ENCODE measurements at places on chromosomes 12 and 14.

- no peak for DNase-seq
Observed at GRCh38 chr14:94303111-94303510, 10.0 kb upstream of the SERPINA10 start.

GRCh38 chr14:71006200-71006563 lies 98.9 kb downstream of the PCNX1 start:
- no peak for DNase-seq

DNA sequence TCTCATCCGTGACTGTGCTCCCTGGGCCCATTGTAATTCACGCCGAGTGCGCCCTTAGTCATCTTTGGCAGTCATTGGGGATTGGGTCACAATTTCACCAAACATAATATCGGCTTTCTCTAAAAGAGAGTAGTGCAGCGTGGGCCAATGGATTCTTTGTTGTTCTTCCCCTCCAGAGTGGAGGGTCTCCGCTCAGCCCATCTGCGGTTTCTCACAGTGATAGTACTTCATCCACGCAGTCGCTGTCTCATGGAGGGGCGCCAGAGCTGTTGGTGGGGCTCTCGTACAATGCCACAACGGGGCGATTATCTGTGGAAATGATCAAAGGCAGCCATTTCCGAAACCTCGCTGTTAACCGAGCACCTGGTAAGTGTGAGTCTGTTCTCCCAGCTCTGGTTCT lies 321.8 kb downstream of the SNAPC1 start:
- DNase-seq, result no peak

GRCh38 chr12:132140501-132140900 lies 3.6 kb downstream of the DDX51 start:
- no peak for DNase-seq

DNA sequence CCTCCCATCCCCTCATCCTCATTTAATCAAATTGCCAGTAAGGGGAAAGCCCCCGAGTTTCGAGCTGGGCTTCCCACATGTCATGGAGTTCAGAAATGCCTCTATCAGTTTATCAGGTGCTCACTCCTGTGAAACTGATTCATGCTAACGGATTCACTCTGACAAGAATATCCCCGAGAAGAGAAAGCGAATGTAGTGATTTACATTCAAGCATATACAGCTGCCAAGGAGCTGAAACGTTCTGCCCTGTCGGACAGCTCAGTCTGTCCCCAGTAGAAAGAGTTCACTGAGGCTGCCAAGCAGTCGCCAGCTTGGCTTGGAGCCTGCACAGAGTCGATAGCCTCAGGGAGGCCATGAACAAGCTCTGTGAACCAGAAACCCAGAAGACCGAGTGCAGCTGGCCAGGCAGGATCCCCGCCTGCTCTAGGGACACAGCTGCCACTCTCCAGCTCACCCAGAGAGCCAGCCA lies 88.4 kb downstream of the TMCC3 start:
- no peak for DNase-seq

DNA sequence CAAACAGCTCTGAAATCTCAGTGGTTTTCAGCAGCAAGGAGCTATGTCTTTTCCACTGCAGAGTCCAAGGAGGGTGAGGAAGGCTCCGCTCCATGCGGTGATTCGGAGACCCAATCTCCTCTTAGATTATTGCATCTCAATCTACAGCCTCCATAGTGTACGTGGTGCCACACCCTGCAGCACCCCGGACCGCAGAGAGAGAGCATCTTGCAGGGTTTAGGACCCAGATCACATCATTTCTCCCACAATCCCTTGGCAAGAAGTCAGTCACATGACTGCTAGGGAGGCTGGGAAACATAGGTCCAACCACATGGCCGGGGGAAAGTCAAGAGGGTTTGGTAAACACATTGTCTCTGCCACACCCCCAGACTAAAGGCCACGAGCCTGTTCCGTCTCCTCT lies 209.4 kb upstream of the TMEM132C start:
- no peak for DNase-seq

DNA sequence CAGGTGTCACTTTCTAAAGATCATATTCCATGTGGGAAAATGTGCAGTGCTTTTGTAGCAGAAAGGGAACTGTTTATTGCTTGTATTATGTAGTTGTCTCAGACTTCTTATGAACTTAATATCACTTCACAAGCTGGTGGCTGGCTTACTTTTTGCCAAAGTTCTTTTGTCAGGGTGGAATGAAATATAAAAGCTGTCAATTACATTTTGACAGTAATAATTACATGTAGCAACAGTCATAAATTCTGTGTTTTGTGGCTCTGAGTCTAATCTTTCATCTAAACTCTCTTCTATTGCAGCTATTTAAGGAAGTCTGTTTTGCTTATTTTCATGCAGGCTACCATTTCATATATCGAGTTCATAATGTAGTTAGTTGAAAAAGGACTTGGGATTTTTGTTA lies 106.6 kb downstream of the OTOGL start:
- DNase-seq, result no peak

DNA sequence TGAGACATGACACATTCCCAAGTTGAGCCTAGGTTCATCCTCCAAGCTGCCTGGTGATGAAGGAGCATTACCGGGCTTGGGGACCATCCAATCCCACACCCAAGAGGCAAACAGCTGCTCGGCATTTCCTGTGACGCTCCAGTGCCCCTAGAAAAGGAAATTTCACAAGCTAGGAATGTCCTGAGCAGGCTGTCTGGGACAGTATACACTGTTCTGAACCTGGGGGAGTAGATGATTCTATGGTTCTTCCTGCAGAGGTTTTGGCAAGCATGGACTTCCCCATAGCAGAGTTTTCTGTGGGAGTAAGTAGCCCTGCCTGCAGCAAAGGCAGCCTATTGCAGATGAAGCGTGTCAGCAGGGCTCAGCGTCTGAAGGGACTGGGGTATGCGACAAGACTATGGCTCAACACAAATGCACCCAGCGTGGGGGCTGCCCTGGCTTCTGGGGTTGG lies 47.4 kb upstream of the SRSF5 start:
- no peak for DNase-seq

GRCh38 chr14:50362764-50363713 lies 33.6 kb downstream of the CDKL1 start:
- no peak for DNase-seq

DNA sequence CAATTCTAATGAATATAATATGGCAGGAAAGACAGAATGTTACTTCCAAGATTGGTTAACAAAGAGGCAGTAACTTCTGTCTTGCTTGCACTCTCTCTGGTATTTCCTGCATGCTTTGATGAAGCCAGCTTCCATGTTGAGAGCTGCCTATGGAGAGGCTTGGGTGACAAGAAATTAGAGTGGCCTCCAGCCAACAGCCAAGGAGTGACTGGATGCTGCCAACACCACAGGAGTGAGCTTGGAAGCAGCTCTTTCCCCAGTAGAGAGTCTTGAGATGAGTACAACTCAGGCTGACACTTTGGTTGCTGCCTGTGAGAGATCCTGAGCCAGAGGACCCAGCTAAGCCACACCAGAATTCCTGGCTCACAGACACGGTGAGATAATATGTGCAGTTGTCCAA lies 183.1 kb downstream of the RMST start:
- DNase-seq, result no peak

GRCh38 chr12:108906971-108907370 lies 27.1 kb downstream of the DAO start:
- DNase-seq, result no peak

GRCh38 chr12:86838711-86839110 lies 582.5 kb upstream of the MGAT4C start:
- no peak for DNase-seq

DNA sequence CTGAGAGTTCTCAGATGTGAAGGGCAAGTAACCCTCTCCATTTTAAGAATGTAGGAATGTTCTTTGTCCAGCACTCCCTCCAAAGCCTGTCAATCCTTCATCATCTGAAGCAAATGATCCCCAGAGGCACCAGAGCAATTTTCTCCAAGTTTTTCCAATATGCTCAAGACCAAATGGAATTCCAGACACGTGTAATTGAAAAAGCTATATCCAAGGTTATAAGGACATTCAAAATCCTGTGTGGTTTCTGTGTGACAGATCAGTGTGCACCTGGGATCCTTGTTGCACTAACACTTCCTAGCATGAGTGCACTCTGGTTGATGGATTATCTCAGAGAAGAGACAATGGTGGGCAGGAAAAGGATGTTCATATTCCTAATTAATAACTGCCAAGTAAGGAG lies 65.6 kb upstream of the OVCH1 start:
- DNase-seq, result no peak

DNA sequence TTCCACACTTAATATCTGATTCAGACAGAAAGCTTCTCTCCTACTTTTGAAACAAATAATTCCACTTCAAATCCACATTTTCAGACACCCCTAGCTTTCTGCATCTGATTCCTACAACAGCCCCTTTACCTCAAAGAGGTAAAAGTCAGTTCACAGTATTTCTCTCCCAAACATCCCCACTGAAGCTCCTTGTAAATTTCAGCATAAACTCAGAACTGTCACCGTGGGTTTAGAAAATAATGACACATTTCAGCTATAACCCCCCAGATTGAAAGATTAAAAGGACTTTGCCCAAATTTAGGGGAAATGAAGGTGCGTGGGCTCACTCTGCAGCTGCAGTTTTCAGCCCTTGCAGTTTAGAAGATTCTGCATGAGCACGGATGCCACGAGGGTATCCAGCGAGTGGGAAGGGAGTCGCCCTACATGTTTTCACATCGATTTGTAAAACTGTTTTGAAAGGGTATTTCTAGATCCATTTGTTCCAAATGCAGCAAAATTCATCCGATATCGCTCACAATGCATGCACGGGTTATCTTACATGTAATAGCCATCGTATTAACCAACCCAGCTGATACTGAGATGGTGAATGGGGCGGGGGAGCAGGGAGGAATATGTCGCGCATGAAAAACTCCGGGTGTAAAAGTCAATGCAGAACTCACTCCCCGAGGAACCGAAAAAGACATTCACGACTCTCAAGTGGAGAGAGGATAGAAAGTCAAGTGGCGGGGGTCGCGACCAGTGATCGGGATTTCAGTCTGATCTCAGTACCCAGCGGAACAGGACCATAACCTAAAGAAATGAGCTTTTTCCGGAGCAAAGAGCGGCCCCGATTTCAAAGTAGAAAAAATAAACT lies 5.0 kb upstream of the CCND2 start:
- DNase-seq, result no peak

DNA sequence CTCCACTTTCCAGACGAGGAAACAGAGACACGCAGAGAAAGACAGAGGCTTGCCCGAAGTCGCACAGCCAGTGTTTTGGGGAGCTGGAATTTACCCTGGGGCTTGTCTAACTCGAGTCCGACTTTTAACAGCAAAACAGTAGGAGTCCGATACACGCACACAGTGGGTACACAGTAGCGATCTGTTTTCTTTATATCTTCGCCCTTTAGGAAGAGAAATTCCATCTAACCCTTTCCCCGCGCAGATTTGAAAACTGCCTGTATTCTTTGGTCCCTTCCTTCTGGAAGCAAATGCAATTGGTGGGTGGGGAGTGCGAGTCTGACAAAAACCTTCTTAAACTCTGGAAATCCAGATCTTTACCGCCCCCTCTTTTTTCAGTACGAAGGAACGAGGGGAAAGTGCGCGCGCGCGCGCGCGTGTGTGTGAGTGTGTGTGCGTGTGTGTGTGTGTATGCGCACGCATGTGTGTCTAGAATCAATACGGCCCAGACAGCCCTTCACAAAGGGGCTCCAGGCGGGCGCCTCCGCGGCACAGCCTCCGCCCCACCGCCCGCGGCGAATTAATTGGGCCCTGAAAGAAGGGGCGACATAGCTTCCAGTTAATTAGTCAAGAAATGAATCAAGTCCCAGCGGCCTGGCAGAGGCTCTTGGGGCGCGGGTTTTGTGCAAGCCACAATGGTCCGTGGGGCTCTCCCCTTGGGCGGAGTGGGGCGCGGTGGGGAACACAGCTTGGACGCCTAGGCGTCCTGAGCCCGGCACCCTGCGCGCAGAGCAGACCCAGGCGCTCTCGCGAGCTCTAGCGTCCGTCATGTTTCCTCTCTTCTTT lies 14.0 kb upstream of the TBX3 start:
- DNase-seq, result no peak

- DNase-seq, result no peak
Observed at GRCh38 chr14:75579338-75579864, 981 bp downstream of the FLVCR2 start.

GRCh38 chr14:24806061-24806678 lies 172.2 kb upstream of the GZMB start:
- DNase-seq, result peak; percentile 7

GRCh38 chr14:69766984-69767368 lies at the start of gene SRSF5:
TSS of gene SRSF5 (plus strand) at chr14:69767142. CDS start at chr14:69768157, 1,015 bp downstream.
- DNase-seq, result peak; percentile 88

- DNase-seq, result no peak
Observed at GRCh38 chr14:45140661-45141187, 5.0 kb downstream of the FANCM start.

DNA sequence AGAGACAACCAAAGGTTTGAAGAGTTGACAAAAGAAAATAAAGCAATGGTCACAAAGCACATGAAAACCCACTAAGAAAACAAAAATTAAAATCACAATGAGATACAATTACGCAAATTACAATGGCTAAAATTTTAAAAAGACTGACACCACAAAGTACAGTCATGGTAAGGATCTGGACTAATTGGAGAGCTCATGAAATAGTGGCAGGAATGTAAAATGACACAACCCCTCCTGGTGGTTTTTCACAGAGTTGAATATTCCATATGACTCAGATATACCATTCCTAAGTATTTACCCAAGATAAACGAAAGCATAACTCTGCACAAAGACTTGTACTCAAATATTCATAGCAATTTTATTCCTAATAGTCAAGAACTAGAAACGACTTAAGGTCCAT lies 65.9 kb downstream of the NOVA1 start:
- DNase-seq, result no peak

DNA sequence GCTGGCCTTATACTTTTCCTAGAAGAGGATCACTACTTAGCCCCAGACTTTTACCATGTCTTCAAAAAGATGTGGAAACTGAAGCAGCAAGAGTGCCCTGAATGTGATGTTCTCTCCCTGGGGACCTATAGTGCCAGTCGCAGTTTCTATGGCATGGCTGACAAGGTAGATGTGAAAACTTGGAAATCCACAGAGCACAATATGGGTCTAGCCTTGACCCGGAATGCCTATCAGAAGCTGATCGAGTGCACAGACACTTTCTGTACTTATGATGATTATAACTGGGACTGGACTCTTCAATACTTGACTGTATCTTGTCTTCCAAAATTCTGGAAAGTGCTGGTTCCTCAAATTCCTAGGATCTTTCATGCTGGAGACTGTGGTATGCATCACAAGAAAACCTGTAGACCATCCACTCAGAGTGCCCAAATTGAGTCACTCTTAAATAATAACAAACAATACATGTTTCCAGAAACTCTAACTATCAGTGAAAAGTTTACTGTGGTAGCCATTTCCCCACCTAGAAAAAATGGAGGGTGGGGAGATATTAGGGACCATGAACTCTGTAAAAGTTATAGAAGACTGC lies 1.5 kb downstream of the MGAT2 start:
- DNase-seq, result no peak

DNA sequence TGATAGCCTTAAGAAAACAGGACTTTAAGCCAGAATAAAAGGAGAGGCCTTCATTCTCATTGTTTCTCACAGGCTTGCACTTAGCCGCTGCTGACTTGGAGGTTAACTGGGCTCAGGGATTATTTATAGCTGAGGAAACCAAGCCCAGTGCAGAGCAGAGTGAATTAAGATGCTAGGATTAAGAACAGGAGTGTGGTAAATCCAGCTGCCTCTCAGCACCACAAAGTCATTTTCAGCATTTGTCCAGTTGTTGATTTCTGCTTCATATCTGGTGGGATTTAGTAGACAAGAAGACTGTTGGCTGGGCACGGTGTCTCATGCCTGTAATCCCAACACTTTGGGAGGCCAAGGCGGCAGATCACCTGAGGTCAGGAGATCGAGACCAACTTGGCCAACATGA lies 14.3 kb upstream of the KRT73 start:
- DNase-seq, result no peak

All from stimulated activated CD4-positive, alpha-beta T cell treated with anti-CD3 and anti-CD28 coated beads, Interleukin-15, amount 100 ng/mL, for 48 hours (primary cell).